ENCODE measurements at places on chromosomes 13 and 19.
A peak's percentile ranks its signal among the peaks of the same experiment; 100 is the strongest.

DNA sequence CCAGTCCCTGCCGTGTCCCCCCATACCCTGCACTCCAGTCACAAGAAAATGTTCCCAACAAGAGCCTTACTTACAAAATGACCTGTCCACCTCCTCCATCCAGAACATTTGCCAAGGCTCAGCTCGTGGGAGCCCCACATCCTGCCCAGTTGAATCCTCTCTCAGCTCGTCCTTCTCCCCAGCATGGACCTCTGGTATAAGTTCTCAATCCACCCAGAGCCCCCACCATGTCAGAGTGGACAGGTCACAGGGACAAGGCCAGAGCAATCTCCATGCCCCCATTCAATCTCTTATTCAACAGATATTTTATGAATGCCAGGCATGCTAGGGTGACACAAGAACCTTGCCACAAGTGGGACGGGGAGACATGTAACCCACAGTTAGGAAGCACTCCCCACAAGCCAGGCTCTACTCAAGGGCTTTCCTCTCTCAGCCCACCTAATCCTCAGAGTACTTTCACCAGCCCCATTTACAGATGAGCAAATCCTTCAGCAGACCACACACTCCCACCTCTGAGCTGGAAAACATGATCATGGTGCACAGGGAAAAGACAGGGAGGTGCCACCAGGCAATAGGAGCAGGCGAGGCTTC is 15.1 kb downstream of the DEDD2 start:
- no peak for DNase-seq

GRCh38 chr19:49155820-49156346 is 687 bp upstream of the HRC start:
- DNase-seq = no peak

- DNase-seq = peak; percentile 61
Observed at GRCh38 chr19:48970923-48971395, 5.8 kb downstream of the FTL start.

- DNase-seq = no peak
Observed at GRCh38 chr13:43785650-43786471, 911 bp downstream of the ENOX1 start.

DNA sequence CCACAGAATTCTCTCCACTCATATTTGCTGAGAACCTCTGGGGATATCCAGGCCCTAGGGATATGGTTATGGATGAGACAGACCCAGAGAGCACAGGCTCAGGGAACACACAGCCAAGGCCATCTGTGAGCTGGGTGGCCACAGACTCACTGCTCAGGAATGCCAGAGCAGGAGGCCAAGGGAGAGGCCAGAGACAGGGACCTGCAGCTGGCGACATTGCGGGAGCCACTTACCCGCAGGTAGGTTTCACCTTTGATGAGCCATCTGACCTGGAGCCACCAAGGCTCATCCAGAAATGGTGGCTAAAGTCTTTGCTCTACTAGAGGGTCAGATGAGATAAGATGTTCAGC is 29.4 kb downstream of the CCNE1 start:
- no peak for DNase-seq

DNA sequence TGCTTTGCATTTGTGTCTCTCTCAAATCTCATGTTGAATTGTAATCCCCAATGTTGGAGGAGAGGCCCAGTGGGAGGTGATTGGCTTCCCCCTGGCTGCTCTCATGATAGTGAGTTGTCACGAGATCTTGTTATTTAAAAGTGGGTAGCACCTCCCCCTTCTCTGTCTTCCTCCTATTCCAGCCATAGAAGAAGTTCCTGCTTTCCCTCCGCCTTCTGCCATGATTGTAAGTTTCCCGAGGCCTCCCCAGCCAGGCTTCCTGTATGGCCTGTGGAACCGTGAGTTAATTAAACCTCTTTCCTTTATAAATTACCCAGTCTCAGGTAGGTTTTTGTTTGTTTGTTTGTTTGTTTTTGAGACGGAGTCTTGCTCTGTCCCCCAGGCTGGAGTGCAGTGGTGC is 3.8 kb downstream of the LILRA4 start:
- DNase-seq = no peak

- peak; percentile 100 for DNase-seq
Observed at GRCh38 chr19:12884926-12885748, 1.9 kb downstream of the KLF1 start.

GRCh38 chr13:79811170-79811569 is 330.2 kb downstream of the NDFIP2 start:
- no peak for DNase-seq

GRCh38 chr19:10800488-10800887 is 35.5 kb downstream of the TMED1 start:
- DNase-seq = no peak

All from RPMI8226 (cell line).